T47D (cell line): ENCODE measurements at places on chromosomes 2 and 18.

DNA sequence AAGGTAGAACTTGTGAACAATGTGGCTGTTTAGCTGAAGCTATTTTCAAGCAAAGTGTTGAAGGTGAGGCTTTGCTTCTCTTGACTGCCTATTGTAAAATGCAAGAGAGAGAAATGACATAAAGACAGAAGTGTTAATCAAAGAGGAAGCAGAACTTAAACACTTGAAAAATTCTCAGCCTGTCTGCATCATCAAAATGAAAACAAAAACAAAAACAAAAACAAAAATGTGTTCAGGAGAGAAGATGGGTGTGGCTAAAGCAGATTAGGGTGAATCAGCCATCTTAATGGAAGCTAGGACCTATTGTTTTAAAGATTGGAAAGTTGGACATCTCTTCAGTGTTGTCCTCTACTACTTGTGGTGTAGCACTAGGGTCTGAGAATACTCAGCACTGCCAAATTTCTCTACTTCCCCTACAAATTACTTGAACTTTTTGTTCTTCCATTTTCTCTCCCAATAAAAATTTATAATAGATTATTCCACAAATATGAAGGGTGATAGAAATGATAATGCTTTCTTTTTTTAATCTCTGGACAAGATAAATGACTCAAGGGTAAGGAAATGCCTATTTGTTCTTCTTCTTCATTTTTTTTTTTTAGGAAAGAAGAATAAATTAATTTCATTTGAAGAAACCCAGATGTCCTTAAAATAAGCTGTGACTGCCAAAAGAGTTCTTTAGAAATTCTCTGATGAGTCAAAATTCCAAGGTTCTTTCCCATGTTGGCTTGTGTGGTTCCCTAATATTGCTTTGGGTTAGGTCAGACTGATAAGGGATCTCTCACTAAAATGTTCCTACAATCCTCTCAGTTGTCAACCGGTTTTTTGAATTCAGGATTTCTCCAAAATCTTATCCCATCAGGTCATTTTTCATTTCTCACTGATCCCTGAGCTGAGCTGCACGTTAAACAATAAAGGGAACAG, 571.2 kb upstream of the ZEB2 start:
- no peak for DNase-seq

DNA sequence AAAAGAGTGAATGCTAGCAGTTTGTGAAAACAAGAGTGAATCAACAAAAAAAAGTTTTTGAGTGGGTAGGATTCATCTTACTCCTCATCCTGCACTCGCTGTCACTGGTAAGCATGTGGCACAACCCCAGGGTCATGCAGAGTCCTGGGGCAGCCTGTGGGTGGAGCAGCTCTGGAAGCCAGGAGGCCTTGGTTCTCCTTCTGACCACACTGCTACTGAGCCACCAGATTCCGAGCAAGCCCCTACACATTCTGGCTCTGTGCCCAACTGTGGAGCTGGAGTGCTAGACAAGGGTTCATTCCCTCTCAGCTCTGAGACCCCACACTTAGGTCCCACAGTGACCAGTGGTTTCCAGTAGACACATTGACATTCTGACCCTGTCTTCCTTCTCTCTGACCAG, 670.6 kb downstream of the BCL11A start:
- no peak for DNase-seq

DNA sequence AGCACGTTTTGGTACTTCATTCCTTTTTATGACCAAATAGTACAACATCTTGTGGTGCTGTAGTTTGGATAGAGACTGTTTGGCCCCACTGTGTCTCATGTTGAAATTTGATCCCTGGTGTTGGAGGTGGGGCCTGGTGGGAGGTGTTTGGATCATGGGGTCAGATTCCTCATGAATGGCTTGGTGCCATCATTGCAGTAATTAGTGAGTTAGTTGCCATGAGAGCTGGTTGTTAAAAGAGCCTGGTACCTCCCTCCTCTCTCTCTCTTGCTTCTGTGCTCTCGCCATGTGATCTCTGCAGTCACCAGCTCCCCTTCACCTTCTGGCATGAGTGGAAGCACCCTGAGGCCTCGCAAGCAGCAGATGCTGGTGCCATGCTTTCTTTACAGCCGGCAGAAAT, 50.9 kb downstream of the NCAPH start:
- no peak for DNase-seq

- peak; percentile 38 for DNase-seq
Observed at GRCh38 chr2:1041012-1041805, 90.6 kb downstream of the SNTG2 start.

DNA sequence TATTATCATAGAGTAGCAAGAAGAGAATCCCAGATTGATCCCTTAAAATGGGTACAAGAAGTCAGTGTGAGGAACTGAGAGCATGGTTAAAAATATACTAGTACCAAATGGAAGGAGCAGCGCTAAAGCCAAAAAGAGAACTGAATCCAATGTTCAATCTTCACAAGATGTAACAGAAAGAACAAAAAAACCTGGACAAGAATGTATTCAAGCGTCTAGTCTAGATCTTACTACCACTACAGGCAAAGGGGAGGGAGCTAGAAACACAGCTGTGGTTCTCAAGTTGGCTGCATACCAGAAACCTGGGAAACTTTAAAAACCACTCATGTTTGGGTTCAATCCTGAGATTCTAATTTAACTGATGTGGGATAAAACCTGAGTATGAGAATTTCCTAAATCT, 57.5 kb downstream of the PIAS2 start:
- no peak for DNase-seq

DNA sequence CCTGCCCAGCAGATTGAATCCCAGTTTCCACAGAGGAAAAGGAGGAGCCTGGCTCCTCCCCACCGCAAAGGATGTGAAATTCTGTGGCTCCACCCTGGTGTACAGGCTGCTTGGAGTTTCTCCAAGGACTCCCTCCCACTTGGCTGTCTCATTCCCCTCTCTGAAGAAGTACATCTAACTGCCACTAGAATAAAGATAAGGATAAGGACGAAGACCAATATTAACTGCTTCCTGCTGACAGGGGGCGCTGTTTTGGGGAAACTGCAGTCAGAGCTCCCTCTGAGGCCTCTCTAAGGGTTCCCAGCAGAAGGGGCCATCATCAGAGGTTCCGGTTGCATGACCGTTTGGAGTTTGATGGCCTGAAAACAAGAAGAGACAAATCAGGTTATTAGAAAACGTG, 790.9 kb downstream of the CPS1 start:
- DNase-seq, result no peak

GRCh38 chr2:183227176-183227575, 102.9 kb downstream of the NUP35 start:
- no peak for DNase-seq

DNA sequence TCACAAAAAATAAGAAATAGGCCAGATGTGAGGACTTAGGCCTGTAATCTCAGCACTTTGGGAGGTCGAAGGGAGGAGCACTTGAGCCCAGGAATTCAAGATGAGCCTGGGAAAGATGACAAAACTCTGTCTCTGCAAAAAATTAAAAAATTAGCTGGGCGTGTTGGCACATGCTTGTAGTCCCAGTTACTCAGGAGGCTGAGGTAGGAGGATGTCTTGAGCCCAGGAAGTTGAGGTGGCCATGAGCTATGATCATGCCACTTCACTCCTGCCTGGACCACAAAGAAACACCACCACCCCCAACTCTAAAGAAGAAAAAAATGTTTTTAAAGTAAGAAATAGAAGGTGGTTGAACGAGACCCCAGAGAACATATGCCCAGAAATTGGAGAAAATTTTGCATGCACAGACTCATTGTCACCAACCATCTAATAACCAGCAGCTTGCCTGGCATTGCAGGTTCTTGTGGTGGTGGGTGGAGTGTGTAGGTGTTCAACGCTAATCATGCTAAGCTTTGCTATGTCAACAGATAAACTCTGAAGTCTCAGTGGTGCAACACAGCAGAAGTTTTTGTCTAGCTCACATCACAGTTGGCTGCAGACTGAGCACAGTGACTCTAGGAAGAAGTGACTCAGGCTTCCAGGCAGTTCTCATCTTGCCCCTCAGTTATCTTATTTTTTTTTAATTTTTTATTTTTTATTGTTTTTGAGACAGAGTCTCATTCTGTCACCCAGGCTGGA, 18.6 kb downstream of the ARL4C start:
- no peak for DNase-seq

DNA sequence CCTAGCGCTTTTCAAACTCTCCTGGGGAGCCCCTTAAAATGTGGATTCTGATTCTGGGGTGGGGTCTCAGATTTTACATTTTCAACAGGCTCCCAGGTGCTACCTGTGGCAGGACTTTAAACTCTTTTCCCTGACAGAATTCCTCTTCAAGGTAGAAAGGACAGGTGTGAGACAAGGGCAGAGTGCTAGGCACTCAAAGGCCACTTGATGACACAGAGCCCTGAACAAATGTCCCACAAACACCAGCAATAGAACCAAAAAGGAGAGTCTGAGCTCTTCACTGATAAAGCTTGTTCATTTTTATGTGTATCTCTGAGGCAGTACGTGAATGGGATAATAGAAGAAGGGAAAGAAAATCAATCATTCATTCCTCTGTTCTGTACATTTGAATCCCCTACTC, 77.7 kb upstream of the PELI1 start:
- DNase-seq, result no peak

DNA sequence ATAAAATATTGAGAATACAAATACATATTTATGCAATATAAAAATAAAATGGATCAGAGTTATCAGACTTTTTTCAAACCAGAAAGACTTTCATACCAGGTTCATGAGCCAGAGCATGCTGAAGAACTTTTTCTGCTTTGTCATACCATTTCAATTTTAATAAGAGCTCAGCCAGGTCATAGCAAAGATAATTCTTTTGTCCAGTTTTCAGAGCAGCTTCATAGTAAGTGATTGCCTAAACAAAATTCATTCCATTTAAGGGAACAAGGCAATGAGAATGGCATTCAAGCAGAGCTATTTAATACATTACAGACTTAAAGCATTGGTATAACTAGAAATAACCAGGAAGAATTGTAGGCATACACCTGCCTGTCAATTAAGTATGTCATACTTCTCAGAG, 42.3 kb downstream of the TTC21B start:
- DNase-seq, result no peak

GRCh38 chr2:5617796-5618195, 74.4 kb upstream of the SOX11 start:
- DNase-seq, result no peak

DNA sequence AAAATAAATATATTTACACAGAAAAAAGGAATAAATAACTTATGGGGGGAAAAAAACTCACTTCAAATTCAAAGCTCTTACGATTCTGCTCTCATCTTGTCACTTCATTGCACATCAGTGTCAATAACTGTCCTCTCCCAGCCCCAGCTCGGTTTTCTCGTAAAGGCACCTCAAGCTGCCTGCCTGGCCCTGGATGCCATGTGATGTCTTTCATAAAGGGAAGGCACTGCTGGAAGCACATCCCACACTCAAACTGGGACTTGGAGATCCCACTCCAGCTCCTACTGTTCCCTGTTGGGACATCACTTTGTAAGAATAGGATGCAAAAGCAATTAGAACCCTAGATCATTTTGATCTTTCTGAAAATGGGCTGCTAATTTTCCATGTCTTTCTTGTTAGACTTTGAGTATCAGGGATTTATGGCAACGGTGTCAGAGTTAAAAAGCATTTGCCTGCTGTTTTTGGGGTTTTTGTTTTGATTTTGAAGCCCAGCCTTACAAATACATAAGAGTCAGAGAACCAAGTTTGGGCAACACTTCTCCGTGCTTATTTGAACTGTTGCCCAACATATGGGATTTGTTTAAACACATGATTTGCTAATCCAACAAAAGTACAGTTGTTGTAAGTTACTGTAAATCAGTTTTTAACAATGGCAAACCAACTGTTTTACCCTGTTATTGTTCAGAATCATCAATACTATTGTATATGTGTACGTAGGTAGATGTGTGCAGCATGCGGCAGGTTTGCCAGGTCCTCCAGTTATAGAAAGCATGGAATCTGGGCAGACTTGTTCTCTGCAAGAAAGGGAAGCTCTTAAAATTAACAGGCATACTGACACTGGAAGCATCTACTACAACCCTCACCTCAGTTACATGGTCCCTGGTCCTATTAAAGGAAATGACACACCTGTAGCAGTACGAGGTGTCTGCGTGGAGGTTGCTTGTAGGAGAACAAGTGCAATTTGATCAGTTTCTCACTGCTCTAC, 20.6 kb downstream of the SERTAD2 start:
- peak; percentile 60 for DNase-seq

DNA sequence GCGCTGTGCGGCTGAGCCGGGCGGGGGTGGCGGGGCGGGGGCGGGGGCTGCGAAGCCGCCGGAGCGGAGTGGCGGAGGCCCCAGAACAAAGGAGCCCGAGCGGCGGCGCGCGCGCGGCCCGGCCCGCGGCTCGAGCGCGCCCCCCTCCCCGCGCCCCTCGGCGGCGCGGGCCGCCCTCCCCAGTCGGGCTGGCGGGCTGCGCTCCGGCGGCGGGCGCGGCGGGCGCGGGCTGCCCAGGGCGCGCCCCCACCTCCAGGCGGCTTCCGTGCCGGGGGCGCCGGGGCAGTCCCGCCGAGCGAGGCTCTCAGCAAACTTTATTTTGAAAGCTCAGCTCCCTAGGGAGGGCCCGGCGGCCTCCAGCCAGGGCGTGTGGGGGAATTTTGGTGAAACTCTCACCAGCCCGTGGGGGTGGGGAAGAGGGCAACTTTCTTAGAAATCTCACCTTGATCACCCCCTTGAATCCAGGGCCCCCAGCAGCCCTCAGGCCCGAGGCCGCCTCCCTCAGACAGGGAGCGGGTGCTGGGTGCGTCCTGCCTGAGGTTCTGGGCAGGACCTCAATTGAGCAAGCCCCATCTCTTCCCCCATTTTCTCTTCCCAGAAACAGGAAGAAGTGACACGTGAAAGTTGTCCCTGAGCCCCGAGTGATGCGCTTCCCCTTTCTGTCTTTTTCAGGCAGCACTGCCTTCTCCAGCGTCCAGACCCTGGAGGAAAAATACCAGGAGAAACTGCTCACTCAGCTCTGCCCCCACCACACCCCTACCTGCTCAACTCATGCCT, 786 bp downstream of the TET3 start:
- no peak for DNase-seq

DNA sequence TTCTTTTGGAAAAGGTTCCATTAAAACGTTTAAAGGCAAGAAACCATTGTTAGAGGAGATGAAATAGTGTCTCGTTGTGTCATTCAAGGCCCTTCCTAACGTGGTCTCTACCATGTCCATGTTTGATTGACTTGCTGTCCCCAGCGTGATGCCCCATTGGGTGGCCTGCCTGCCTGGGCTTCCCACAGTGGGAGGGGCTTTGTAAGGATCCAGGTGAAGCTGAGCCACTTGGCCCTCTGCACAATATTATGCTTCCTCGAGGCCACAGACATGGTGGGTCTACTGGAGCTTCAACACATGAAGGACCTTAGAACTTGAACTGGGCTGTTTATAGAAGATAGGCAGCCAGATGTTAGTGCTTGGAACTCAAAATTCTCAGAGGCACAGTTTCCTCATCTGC, 235.3 kb downstream of the FHOD3 start:
- DNase-seq, result no peak

GRCh38 chr2:9280224-9280623, 73.6 kb downstream of the ASAP2 start:
- DNase-seq, result no peak

DNA sequence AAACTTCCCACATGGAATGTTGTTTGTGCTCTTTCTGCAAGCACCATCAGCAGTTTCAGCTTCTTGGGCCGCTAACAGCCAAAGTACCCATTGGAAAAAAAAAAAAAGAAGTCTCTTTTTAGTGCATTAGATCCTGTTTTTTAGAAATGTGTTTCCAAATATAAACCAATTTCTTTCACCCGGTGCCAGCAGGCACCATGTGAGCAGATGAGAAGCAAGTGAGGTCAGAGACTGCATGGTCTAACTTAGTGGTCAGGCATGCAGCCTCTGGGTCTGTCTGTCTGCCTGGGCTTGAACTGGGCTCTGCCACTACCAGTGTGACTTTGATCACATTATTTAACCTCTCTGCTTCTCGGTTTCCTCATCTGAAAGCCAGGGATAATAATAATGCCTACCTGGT, 75.2 kb upstream of the NRP2 start:
- no peak for DNase-seq
